ENCODE measurements at places on chromosomes 2 and 18. TPM values are rescaled to one million over a fixed set of nuclear protein-coding genes. Genes with fewer than 3 reads are reported as not detected.

IL1R1 gene
- 70.8 TPM for total RNA-seq

RAB27B gene
- total RNA-seq = 0.22 TPM

IGFBP5 gene
- 1,831 TPM for total RNA-seq

ZBTB14 gene
- total RNA-seq = 11.9 TPM

CD8B2 gene
- total RNA-seq = not detected

ZSWIM2 gene
- not detected for total RNA-seq

LRRC30 gene
- not detected for total RNA-seq

DSG1 gene
- total RNA-seq = not detected

SMAD7 gene
- 35.7 TPM for total RNA-seq

CFAP53 gene
- 1.5 TPM for total RNA-seq

ALK gene
- 0.39 TPM for total RNA-seq

GRCh38 chr2:104788742-104789455, 65.0 kb upstream of the POU3F3 start:
- DNase-seq = no peak

DNA sequence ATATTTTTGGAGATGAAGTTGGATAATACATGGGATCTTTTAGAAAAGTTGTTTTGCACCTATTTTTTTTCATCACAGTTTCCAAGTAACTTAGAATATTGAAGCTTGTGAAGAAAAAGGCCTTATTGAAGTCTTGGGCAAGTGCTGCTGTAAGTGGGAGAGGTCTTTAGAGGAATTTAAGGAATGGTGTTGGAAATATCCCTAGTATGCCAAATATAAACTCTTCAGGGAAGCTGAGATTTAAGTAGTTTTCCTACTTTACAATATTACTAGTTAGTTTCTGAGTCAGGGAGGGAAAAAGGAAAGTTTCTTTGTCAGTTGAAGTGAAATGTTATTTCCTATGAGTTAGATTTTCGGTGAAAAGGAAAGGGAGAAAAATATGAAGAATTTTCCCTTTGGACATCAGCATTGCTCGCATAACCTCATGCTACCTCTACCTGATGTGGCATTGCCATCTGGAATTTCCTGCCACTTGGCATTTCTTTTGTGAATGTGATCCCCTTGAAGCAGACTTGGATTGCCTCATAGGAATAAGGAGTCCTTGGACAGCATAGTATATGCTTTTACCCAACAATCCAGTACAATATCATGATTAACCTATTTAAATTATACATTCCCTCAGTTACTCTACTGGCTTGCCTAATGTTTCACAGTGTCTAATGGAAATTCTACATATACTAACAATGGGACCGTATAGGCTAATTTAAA, 12.1 kb downstream of the PLEKHH2 start:
- no peak for DNase-seq

GRCh38 chr2:183592271-183592670, 468.0 kb downstream of the NUP35 start:
- no peak for DNase-seq

DNA sequence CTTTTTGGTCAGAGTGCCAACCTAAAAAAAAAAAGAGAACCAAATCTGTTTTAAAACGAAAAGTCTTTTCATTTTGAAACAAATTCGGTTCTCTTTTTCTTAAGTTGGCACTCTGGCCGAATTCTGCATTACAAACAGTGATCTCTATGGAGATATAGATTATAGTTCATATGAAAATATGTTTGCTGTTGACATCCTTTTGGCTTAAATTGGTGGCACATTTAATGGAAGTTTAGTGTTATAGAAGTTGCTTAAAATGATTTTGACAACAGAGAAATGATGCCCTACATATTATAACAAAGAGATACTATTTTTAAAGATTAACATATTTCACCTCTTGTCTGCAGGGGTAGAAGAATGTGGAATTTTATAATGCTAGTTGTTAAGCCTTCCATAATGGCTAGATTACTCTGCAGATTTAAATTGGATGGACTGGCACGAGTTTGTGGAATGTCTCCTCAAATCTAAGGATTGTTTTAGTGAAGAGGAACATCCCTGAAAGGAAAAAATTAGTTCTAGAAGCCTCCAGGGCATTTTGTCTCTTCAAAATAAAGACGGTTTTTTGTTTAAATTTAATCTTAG, 222.9 kb upstream of the CDH2 start:
- DNase-seq = no peak

GRCh38 chr2:27537287-27537686, 40.6 kb downstream of the GCKR start:
- no peak for DNase-seq

- no peak for DNase-seq
These were observed 38.7 kb downstream of the CCDC138 start for GRCh38 chr2:108825254-108825653.

DNA sequence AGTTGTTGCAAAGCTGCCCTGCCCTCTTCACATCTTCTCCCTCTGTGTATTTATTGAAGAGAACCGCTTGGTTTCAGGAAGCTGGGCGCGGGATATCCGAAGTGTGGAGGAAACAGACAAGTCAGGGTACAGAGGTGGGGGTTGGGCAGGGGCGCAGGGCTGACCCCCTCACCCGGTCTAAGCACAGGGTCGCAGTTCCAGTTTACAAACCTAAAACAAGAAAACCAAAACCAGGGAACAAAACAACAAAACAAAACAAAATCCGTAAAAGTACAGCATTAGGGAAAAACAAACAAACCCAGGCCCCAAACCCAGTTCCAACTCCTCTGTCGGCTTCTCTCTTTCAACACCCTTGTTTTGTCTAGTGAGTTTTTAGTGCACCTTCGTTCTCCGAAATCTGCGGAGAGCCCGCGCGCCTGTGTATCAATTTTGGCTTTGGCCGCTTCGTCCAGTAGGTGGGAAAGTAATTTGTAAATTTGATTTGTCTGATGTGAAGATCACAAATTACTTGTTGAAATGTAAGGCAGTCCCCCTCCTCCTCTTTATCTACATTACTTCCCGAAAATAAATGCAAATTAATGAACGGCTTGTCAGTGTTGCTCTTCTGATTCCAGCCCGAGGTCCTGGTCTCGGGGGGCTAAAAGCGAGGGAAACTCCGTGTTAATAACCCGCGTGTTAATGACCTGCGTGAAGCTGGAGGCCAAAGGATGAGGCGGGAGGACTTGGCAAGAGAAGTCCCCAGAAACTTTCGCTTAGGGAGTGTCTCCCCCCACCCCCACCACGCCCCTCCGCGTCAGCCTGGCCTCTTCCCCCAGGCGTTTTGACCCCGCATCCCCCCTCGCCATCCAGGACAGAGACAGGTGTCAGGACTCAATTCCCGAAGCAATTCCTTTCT, 6.9 kb downstream of the OTX1 start:
- DNase-seq = no peak

DNA sequence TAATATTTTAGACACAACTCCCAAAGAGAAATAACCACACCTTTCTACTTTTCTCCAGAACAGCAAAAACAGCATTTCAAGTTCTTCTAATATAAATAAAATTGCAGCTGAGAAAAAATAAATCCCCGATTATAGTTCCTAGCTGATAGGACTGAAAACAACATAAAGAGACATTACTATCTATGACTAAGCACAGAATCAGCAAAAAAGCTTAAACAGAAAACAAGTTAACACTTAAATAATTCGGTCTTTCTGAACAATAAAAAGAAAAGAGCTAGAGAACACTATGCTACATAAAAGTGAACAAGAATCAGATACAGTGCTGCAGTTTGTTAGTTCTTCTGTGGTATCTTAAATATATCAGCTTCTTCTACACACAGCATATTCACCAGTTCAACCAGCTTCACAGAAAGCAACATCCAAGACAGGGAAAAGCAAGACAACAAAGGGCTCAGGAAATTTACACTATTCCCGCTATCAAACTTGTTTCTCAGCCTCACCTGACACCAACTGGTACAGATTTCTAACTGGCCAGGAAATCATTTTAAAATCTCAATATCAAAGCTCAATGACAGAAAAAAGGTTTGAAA, 28.6 kb downstream of the FEZ2 start:
- DNase-seq = no peak

DNA sequence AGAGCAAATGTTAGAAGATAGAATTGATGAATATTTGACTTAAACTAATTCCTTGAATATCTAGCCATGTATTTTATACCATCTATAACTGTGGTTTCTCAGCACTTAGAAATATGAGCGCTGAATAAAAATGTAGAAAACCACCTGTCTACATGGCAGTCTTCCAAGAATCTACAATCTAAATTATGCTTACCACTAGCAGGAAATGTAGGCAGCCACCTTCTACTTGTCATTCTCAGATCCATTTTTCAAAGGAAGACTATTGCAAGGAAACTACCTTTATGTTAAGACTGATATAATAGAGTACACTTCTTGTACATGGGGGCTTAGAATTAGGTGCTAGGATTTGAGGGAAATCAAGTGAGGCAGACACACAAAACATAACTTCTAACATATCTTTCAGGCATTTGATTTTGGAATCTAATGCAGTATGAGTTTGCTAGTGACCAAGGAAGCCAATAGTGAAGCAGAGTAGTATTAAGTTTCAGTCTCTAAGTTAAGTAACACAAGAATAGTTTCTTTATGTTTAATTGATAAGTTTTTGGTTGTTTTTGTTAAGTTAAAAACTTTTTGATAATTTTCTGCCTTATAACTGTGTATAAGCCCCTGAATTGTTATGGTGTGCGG, 175.9 kb upstream of the ITGA4 start:
- DNase-seq = no peak

DNA sequence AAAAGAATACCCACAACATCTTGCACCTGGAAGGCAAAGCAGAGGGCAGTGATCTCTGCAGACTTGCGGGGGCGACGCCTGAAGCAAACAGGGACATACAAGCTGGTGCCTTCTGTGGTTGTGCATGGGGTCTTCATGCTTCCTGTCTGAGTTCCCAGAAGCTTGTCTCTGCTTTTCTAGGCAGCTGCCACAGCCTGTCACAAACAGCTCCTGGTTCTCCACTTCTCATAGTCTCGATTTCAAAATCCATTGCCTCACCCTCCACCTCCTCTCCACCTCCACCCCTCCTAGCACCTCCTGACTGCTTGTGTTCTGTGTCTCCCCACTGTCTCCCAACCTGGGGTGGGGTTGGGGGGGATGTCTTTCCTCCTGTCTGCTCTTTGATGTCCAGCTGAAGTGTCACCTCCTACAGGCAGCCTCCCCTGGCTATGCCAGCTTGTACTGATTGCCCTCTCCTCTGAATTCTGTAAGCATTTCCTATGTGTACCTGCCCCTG, 1.7 kb upstream of the PROC start:
- no peak for DNase-seq

GRCh38 chr18:62249478-62250097, 62.5 kb downstream of the RELCH start:
- DNase-seq = peak; percentile 91

GRCh38 chr2:172953411-172953810, 122.2 kb upstream of the MAP3K20 start:
- no peak for DNase-seq

GRCh38 chr2:193608451-193608850, 1413.7 kb upstream of the TMEFF2 start:
- no peak for DNase-seq

DNA sequence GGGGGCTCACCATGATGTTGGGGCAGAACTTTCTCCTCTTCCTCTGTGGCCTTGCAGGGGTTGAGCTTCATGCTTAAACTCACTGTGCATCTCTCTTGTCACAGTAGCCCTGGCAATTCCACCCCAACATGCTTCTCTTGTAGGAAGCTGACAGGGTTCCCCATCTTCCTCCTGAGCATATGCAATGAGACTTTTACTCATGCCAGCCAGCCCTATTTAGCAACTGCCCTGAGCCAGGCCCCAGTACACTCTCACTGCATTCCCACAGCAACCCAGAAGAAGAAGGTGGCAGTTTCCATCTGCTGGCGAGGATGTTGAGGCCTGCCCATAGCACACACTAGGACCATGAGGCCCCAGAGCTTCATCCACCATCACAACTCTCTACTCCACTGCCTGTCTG, 72.2 kb upstream of the TEX51 start:
- DNase-seq = no peak

DNA sequence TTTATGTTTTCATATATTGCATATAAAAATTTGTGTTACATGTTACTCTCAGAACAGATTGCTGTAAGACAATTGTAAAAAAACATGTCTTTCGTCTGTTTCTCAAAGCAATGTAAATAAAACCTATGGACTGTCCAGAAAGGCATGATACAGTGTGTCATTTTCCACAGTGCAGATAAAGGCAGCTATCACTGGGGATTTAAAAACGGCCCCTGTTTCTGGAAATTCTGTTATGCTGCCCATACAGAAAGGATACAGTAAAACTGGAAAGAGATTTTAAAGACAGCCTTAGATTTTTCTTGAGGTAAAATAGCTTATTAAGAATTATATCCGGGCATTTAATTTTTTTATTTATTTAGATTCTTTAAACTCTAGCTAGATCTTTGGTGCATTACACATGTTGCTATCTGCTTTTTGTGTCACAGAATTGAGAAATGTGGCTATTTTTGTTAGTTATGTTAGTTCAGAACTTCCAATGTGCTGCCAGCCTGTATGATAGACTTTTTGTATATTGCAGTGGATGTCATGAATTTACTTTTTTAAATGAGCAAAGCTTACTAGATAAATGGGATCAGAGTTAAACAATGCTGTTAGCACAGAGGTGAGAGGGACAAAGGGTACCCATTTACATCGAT, 859 bp upstream of the INO80D start:
- no peak for DNase-seq

- DNase-seq = no peak
These were observed 31.8 kb downstream of the TBC1D8 start for GRCh38 chr2:101119431-101119830.

DNA sequence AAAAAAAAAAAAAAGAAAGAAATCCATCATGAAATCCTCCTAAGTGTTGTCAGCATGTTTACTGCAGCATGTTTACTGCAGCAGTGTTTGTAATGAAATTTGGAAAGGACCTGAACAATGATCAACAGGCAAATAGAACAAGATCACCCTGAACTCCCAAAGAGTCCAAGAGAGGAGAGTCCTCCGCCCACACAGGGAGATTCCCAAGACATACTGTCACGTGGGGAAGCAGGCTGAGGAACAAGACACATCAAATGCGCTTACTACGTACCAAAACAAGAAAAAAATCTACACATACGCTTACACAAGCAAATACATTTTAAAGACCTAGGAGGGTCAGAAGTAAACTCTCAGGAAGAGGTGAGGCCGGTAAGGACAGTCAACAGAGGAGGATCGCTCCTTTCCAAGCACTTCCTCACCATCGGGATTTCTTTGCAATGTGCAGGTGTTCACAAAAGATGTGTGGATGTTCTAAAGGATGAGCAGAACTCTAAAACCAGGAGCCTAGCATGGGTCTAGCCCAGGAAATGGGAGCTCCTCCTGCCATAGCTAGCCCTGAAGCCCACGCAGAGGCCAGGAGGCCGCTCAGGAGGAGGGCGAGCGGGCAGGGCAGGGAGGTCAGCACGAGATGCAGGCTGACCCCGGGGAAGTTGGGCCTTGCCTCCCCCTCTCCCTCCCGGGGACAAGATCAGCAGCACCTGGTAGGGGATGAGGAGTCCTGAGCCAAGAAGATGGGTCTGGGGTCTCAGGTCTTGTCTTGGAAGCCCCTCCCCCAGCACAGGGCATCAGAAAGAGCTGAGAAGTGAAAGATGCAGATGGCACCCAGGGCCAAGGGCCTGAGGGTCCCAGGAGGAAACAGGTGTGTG, 66.4 kb downstream of the ZNF516 start:
- DNase-seq = no peak

- DNase-seq = no peak
These were observed 27.3 kb downstream of the CDC42EP3 start for GRCh38 chr2:37644191-37644590.

Data from tibial nerve (tissue), 4 donors.